Cerebellar nuclear complex (tissue), 1 donor: ENCODE measurements at places on chromosomes 11 and 22.

GRCh38 chr11:117187799-117188481, 9.4 kb downstream of the SIDT2 start:
- DNase-seq = no peak

- no peak for DNase-seq
Observed at GRCh38 chr11:115220423-115220822, 283.8 kb downstream of the CADM1 start.

- no peak for DNase-seq
Observed at GRCh38 chr22:28609921-28610320, 69.7 kb downstream of the TTC28 start.

DNA sequence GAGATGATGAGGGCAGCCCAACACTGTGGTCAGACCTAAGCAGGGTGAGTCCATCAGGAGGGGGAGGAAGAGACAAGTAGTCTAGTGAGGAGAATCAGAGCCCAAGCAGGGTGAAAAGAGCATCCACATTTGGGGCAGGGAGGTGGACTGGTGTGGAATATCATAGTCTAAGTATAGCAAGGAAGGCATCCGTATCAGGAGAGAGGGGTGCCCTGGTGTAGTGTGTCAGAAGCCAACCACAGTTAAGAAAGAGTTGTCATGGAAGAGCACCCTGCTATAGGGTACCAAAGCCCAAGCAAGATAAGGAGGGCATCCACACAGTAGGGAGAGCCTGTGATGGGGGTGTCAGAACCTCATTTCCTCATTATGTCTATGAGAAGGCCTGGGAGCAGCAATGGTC, 45.3 kb downstream of the PAK1 start:
- no peak for DNase-seq

DNA sequence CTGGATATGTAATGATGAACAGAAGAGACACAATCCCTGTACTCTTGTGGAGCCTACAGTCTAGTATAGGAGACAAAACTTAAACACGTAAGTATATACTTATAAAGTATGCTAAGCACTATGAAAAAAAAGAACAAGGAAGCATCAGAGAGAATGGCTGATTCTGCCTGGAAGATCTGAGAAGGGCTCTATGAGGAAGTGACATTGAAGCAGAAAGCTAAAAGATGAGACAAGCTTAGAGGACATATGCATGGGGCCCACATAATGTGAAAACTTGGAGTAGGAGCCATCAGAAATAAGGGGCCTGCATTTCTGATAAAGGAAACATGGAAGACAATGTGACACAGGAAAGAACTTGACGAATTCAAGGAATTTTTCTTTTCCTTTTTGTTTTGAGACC, 16.6 kb downstream of the SAA1 start:
- DNase-seq = no peak
